ENCODE measurements at places on chromosomes 5 and 9.

DNA sequence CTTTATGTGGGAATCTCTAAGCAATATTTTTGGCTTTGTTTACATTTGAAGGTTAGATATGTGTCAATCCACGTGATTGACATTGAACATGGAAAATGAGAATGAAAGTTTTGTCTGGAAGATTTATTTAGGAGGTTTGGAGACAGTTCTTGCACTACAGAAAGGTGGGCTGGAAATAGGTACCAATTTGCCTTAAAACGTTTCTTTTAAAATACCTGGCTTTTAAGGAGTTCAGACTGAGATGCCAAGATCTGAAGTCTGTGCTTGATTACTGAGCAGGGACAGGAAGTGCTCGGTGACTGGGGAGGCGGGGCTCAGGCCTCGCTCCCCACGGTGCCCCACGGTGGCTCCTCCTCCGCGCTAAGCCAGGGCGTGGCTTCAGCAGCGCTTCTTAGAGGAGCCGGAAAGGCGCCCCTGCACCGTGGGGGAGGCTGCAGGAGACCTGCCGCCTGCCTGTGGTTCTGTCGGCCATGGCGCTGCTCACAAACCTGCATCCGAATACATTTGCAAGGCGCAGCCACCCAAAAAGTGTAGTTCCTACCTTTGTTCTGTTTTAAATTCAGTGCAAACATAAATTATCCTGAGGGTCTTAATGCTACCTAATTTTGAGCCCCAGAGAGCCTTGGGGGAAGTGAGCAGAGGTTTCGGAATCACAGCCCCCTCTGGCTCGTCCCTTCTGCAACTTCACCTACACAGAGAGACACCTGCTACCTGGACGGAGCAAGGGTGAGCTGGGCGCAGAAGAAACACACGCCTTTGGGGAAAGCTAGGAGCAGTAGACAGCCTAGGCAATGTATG, 49.2 kb downstream of the USP20 start:
- peak; percentile 96 for DNase-seq

GRCh38 chr5:64530076-64530475, 24.3 kb downstream of the RGS7BP start:
- no peak for DNase-seq

GRCh38 chr5:36279054-36279698, 22.5 kb downstream of the RANBP3L start:
- no peak for DNase-seq

DNA sequence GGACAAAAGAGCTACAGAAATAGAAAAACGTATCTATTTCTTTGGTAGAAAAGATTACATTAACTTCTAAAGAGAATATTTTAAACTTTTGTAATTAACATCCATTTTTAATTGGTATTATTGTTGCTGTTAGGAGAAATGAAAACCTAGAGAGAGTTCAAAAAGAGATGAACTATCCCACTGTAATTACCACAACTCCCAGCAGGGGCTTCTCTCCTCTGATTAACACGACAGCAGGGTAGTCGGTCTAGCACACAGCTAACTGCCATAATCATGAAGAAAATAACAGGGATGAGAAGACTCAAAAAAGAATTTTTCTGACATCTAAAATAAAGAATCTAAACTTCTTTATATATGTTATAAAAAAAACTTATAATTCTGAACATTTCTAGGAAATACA, 86.2 kb upstream of the CDH9 start:
- no peak for DNase-seq

GRCh38 chr5:82445726-82446335, 167.7 kb upstream of the RPS23 start:
- no peak for DNase-seq

DNA sequence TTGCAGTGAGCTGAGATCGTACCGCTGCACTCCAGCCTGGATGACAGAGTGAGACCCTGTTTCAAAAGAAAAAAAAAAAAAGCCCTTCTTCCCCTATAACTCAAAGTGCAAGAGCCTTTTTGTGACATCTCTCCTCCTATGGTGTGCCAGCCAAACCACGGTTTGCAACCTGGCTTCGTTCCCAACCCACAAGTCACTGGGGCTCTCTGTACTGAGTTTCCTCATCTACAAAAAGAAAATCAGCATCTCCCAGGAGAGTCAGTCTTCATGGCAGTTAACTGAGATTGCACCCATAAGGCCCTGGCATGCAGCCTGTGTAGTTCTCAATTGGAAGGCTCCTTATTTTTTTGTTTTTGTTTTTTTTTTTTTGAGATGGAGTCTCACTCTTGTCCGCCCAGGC, 14.8 kb downstream of the ODF2 start:
- no peak for DNase-seq

DNA sequence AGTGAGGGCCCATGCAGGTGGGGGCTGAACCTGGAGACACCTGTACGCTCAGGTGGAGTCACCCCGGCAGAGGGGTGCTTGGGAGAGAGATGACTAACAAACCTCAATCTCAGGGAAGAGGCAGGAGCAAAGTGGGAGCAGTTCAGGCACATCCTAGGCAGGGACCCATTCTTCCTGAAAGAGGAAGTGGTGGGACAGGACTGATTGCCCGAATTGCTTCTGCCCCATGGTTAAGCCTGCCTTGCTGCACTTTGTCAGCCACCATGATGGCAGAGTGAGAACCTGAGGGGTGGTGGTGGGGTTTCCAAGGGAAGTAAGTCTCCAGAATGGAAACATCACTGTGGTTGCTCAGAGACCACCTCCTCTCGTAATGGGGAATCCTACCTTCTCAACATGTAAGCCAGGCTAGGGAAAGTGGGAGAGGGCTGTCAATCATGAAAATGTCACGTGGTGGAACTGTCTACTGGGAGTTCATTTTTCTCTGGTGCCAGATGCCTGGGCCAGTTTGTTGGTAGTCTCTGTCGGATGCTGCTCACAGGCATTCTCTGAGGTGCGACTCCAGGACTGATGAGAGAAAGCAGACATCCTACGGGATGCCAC, 150.4 kb downstream of the HSPA4 start:
- DNase-seq = no peak

GRCh38 chr9:122158202-122158601, 1.4 kb downstream of the NDUFA8 start:
- DNase-seq = peak; percentile 4

DNA sequence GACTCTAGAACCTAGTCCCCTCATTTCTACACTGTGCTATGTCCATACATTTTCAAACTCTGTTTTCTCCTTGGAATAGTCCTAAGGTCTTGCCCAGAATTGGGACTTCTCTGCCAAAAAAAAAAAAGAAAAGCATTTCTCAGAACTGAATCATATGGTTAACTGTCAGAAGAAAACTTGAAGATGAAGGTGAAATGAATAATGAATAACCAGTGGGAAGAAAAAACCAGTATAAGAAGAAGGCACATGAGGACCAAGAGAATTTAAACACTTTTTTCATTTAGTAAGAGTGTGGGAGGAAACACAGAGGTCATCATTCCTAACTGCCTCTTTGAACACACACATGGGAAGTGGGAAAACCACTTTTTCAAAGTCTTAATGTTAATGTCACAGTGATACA, 197.7 kb downstream of the PRELID2 start:
- no peak for DNase-seq

DNA sequence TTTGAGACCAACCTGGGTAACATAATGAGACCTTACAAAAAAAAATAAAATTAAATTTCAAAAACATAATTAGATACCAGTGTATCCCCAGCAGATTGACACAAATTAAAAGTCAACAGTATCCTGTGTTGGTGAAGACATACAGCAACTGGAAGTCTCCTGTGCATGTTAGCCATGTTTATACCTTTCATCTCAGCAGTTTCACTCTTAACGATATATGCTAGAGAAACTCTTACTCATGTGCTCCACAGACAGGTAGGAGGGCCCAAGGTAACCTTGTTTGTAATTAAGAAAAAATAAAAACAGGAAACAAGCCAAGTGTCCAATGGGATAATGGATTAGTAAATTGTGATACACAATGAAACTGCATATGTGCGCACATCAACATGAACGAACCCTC, 50.1 kb upstream of the N4BP3 start:
- DNase-seq = no peak

GRCh38 chr5:180173875-180174586, 35.0 kb downstream of the RASGEF1C start:
- DNase-seq = no peak

GRCh38 chr5:82719368-82719767, 357.8 kb downstream of the TMEM167A start:
- DNase-seq = no peak

DNA sequence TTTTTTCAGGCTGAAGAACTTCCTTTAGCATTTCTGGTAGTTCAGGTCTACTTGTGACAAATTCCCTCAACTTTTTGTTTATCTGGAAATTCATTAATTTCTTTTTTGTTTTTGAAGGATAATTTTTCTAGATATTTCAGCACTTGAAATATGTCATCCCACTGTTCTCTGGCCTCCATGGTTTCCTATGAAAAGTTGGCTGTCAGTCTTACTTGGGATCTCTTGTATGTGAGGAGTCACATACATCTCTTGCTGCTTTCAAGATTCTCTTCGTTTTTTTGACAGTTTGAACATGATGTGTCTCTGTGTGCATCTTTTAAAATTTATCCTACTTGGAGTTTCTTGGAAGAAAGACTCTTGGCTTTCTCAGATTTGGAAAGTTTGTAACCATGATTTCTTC, 79.5 kb downstream of the RIC1 start:
- DNase-seq = no peak

GRCh38 chr5:15009420-15009819, 137.8 kb upstream of the ANKH start:
- DNase-seq = no peak

GRCh38 chr9:69548681-69549080, 123.5 kb downstream of the APBA1 start:
- DNase-seq = no peak

- DNase-seq = no peak
Observed at GRCh38 chr5:147567917-147568598, 58.2 kb upstream of the DPYSL3 start.

GRCh38 chr5:145858959-145859358, 13.9 kb downstream of the GRXCR2 start:
- DNase-seq = no peak

DNA sequence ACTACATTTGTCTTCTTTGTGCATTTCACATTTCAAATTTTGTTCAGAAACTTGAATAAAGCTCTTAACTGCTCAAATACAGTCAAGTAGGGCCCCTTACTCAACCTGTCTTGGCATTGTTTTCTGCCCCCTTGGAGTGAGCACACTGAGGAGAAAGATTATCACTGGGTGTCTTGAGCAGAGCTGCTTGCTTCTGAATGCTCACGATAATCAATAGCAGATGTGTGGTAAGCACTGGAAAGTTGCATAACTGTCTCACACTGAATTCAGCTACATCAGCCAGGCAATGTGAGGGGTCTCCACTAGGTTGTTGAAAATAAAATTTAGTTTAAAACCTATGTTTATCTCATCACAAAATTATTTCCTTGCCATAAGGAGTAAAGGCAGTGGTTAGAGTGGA, 7.8 kb upstream of the TNFAIP8 start:
- no peak for DNase-seq

- no peak for DNase-seq
Observed at GRCh38 chr9:69444021-69444420, 119.0 kb downstream of the ENTREP1 start.

GRCh38 chr5:132266031-132266835, 8.7 kb downstream of the PDLIM4 start:
- no peak for DNase-seq

GRCh38 chr5:134133188-134133994, 18.9 kb downstream of the TCF7 start:
- DNase-seq = no peak

DNA sequence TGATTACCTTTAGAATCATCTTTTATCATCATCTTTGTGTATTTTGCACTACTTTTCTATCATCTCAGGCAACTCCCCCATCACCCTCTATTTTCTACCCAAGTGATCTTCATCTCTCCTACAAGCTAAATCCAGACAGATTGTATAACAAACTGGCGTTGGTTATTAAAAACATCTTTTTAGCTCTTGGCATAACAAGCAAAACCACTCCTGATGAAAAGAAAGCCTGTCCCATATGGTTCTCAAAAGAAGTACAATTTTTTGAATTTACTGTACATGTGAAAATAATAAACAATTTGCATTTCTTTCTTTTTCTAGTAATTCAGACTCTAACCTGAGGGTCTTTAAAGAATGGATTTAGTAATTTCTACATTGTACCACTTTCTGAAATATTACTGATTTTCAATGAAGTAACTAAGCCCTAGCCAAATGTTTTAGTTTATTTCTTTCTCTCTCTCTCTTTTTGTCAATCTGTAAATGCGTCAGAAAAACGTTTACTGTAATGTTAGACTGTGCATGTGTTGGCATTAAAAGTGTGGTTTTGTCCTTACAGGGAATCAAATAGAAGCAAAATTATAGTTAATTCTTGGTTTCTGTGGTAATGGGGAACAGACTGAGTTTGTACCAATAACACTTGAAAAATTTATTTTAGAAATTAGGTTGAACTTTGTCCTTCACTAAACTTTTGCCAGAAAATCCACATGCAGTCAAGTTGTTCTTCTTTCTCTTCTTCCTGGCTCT, 52.5 kb upstream of the RPS23 start:
- no peak for DNase-seq

- DNase-seq = no peak
Observed at GRCh38 chr9:11546231-11546630, 933.4 kb upstream of the PTPRD start.

GRCh38 chr9:33264003-33264472, 470 bp downstream of the BAG1 start:
- DNase-seq = peak; percentile 29

- no peak for DNase-seq
Observed at GRCh38 chr5:172035049-172035448, 28.6 kb upstream of the FBXW11 start.

DNA sequence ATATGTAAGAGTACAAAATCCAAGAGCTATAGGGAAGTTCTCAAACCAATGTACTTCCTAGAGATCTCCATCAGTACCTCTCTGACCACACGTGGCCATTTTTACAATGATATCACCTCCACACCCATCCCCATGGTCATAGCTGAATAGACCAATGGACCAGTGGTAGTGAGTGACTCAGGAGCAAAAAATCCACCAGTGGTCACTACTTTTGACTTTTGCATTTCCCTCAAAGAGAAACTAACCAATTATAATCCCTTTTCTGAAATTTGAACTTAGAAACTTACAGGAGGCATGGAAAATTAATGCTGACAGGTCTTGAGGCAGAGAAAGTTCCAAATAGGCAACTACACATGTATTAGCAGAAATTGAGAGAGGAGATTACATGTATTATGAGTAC, 238.4 kb downstream of the TRPM3 start:
- DNase-seq = no peak

GRCh38 chr9:3497401-3497800, 28.4 kb downstream of the RFX3 start:
- no peak for DNase-seq

Measured in stimulated activated CD4-positive, alpha-beta T cell treated with anti-CD3 and anti-CD28 coated beads, Interleukin-4, amount 100 ng/mL, for 4 hours (primary cell).